ENCODE measurements at places on chromosomes 6 and 20. TPM values are rescaled to one million over a fixed set of nuclear protein-coding genes. Genes with fewer than 3 reads are reported as not detected.

The FAM162B gene
- total RNA-seq, result 0.32 TPM

The PARD6B gene
- 0.26 TPM for total RNA-seq

The KCNQ2 gene
- not detected for total RNA-seq

The NMBR gene
- total RNA-seq, result not detected

The C6orf132 gene
- 0.63 TPM for total RNA-seq

The CDK5RAP1 gene
- total RNA-seq, result 19.0 TPM

The SLC22A16 gene
- total RNA-seq, result not detected

The C6orf141 gene
- total RNA-seq, result 0.17 TPM

The KHDC1L gene
- not detected for total RNA-seq

The CRIP3 gene
- 0.77 TPM for total RNA-seq

The SULF2 gene
- total RNA-seq, result 3.8 TPM
